ENCODE measurements at places on chromosomes 4 and X.

DNA sequence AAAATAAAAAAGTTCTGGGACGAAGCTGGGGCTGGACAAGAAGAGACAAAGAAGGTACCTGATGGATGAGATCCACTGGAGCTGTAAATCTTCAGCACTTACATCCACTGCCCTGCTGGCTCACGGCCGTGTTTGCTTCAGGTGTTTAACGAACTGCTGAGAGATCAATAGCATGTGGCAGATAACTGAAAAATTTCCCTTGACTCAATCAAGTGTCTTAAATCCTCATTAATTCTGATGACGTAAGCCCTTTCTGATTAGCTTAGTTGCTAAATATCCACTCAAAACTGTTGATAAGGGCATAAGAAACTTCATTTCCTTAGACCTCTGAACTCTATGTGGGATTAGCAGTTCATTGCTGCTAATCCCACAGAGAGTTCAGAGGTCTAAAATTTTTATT, 354.2 kb upstream of the HS3ST1 start:
- DNase-seq: no peak

GRCh38 chr4:86994686-86995085, 59.9 kb downstream of the AFF1 start:
- no peak for DNase-seq

DNA sequence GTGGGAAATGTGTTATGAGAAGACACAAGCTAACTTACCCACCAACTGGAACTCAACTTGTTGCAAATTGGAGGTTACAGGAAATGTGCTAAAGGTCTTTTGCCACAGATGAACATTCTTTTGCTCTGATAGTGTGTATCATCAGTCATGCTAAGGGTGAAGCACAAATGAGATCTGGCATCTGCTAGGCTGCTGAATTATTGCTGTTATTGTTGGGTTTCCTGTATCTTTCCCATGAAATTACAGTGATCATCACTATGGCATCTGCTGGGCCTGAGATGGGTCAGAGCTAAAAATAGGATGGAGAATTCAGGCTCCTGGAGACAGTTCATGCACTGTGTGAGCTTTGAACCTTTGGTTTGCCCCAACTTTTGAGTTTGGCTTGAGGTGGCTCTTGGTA, 124.5 kb downstream of the NPNT start:
- no peak for DNase-seq

GRCh38 chrX:65586491-65586890, 51.9 kb upstream of the LAS1L start:
- no peak for DNase-seq

DNA sequence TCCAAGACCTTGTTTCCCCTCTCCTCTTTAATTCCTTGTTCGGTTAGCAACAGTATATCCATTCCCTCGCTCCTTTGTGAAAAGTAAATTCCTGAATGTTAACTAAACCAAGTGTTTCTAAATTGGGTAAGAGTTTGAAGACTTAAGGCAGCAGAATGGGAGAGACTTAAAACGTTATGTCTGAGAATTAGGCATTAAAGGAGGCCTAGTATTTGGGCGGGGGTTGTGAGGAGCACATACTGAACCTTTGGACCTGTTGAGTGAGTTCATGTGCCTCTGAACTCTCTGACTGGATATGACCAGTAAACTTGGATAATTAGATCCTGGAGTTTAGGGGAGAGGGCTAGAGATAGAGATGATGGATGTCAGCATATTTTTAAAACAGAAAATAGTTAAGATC, 1.2 kb downstream of the MSMO1 start:
- DNase-seq: no peak

- DNase-seq: no peak
Measured at GRCh38 chr4:146158036-146158745, 17.3 kb upstream of the LSM6 start.

DNA sequence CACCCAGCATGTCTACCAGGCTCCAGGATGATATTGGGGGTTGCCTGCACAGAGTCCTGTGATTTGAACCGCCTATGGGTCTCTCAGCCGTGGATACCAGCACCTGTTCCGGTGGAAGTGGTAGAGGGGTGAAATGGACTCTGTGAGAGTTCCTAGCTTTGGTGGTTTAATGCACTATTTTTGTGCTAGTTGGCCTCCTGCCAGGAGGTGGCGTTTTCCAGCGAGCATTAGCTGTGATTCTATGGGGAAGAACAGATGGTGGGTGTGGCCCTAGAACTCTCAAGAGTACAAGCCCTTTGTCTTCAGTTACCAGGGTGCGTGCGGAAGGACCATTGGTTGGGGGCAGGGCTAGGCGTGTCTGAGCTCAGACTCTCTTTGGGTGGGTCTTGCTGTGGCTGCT, 316.9 kb upstream of the AMOT start:
- DNase-seq: no peak

DNA sequence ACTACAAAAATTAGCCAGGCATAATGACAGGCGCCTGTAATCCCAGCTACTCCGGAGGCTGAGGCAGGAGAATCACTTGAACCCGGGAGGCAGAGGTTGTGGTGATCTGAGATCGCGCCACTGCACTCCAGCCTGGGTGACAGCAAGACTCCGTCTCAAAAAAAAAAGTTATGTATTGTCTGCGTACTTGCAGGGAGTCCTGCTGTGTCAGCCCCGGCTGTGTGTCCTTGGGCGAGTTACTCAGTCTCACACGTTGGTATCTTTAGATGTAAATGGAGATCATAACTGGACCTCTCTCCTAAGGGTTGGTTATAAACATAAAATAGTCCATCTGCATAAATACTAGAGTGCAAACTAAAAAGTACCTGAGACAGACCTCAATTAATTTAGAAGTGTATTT, 22.7 kb upstream of the TBC1D14 start:
- no peak for DNase-seq

GRCh38 chr4:85928775-85929591, 430.9 kb downstream of the MAPK10 start:
- DNase-seq: no peak

- DNase-seq: no peak
Measured at GRCh38 chr4:182015893-182016292, 227.3 kb upstream of the TENM3 start.

DNA sequence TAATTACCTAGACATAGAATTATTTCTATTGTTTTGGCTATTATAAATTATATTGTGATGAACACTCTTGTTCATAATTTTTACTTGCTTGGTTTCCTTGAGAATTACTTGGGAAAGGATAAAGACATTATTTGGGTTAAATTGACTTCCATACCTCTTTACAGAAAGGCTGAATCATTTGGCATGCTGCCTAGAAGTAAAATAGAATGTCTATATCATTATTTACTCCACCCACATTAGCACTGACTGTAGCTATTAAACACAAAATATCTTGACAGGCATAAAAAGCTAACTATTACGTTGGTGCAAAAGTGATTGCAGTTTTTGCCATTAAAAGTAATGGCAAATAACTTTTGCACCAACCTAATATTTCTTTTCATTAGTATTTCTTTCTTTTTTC, 29.7 kb upstream of the ADH6 start:
- DNase-seq: no peak

- no peak for DNase-seq
Measured at GRCh38 chrX:71198066-71198465, 25.0 kb upstream of the GJB1 start.

DNA sequence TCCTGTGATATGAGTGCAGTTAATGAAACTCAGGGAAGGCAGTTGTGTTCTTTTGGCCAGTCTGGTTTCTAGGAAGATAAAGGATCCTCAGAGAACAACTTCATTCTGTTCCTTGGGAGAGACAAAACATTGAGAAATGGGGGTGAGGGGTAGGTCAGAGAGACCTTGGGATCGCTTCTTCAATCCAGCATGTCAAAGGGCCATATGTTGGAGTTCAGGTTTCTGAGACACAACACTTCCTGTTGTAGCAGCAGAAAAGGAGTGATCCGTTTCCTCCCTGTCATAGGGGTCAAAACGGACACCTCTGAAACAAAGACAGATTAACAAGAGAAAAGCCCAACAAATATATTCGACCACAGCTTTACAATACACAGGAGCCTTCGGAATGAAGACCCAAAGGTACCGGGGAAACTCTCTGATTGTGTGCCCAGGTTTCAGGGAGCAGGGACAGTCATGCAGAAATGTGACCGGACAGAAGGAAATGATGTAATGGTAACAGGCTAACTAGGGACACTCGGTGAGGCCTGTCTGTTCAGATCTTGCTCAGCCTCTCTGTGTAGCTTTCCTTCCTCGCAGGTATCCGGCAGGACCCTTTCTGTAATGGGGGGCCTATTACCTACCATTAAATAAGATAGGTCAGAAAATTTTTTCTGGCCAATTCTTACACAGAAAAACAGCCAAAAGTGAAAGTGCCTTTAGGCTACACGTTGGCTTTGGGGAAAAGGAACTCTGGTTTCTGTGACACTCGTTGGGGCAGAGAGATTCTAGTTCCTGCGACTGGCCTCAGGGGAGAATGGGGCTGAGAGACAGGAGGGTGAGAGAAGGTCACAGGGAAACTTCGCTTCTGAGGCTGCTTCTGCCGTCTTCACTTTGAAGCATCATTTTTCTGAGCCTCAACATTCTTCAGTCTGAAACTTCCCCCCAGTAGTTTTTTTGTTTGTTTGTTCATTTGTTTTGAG, 103.3 kb upstream of the TLR3 start:
- no peak for DNase-seq

DNA sequence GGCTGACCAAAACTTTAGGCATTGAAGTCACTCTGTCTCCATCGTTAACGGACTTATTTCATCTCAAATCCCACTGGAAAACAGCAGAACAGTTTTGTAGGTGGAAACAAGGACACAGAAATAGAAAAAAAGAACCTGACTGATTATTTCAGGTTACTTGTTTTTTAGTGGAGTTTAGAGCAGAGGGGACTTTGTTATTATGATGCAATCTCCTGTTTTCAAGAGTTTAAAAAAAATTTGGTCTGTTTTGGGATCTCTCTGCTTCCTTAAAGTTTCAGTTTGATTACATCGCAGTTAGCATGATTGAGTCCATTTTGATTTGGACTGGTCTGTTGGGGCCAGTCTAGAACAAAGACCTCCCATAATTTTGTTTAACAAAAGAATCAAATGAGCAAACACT, 13.6 kb downstream of the PROM1 start:
- DNase-seq: no peak

Measured in stimulated activated CD8-positive, alpha-beta memory T cell treated with anti-CD3 and anti-CD28 coated beads, Interleukin-4, amount 100 ng/mL, for 1 hour (primary cell).